Lower lobe of right lung (tissue), 2 donors: ENCODE measurements at places on chromosomes 2 and 18. TPM values are rescaled to one million over a fixed set of nuclear protein-coding genes. Genes with fewer than 3 reads are reported as not detected.

Gene CAPN14
- total RNA-seq, result 0.15 TPM

Gene IL1F10
- total RNA-seq, result not detected

Gene ASB18
- not detected for total RNA-seq

Gene UPP2
- not detected for total RNA-seq

Gene AKAIN1
- total RNA-seq, result not detected
